ENCODE measurements at places on chromosomes 16 and 17.

- no peak for DNase-seq
Observed at GRCh38 chr16:82481455-82481854, 145.3 kb upstream of the CDH13 start.

DNA sequence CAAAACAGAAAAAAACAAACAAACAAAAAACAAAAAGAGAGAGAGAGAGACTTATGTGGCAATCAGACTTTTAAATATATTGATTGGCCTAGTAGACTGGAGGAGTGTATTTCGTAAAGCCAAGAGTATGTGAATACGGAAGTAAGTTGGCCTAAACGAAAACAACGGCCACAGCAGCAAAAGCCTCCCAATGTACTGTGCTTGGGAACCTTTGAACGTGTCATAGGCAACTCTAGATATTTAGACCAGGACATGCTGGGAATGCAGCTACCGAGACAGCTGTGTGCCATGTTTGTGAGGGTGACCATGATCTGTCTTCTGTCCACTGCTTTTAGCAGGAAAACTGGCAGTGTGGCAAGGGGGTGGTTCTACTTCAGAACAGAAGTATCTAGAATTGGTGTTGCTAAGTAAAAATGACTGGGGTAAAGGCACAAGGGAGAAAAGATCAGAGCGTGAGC lies 7.4 kb downstream of the MAF start:
- DNase-seq: no peak

- peak; percentile 31 for DNase-seq
Observed at GRCh38 chr17:69246726-69247375, 18.2 kb upstream of the ABCA10 start.

DNA sequence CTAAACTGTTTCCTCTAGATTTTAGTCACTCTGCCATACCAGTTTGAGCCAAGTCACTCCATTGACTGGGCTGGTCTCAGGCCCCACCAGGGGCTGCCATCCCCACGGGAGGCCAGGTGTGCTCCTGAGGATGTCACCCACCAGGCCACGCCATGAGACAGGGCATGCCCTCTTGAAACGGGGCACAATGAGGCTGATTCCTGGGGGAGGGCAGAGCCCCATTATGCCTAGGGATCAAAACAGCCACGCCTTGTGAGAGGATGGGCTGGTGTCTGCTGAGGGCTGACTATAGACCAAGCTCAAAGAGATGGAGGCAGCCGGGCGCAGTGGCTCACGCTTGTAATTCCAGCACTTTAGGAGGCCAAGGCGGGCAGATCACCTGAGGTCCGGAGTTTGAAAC lies 21.5 kb downstream of the GINS2 start:
- no peak for DNase-seq

- DNase-seq: no peak
Observed at GRCh38 chr17:74972973-74973328, 392 bp upstream of the HID1 start.
